AG20443 (cell line): ENCODE measurements at places on chromosomes 6 and 20.

DNA sequence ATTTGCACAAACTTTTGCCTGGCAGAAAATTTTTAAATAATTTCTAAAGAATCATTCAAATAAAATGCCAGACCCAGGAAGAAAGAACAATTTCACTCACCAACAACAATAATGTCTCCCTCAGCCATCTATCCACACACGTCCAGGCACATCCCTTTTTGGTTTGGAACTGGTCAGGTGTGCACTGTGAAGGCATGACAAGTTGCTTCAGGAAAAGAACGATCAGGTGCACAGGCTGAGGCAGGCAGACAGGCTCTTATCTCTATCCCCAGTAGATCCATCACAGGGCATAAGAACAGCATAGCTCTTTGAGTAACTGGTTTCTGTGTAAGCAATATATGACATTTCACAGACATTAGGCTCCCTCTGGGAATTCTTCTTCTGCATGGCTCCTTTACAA lies 18.1 kb upstream of the NXT1 start:
- no peak for DNase-seq

GRCh38 chr6:116057766-116058165 lies 2.9 kb downstream of the FRK start:
- DNase-seq = no peak

DNA sequence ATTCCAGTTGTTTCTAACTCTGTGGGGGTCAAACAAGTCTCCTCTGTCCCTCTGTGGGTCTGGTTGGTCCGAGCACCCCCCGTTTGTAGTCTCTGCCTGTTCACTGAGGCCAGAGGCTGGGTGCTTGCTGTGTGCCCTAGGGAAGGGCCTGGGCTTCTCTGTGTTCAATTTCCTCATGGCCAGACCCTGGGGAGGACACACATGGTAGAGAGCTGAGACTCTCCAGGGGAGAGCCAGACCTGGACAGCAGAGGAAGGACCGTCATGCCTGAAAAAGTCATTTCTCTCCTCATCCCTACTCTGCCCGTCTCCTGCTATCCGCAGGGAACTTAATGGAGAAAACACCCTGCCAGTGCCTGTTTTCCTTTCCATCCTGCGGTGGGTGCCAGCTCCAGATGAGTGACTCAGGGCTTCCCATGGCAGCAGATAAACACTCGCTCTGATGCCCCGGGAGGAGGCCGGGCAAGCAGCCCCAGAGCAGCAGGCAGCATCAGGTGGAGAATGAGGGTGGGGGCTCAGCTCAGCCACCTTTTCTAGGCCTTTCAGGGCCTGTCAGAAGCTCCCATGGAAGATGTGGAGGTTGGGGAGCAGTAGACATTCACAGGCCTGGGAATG lies 51.9 kb downstream of the SNAI1 start:
- DNase-seq = peak; percentile 68

DNA sequence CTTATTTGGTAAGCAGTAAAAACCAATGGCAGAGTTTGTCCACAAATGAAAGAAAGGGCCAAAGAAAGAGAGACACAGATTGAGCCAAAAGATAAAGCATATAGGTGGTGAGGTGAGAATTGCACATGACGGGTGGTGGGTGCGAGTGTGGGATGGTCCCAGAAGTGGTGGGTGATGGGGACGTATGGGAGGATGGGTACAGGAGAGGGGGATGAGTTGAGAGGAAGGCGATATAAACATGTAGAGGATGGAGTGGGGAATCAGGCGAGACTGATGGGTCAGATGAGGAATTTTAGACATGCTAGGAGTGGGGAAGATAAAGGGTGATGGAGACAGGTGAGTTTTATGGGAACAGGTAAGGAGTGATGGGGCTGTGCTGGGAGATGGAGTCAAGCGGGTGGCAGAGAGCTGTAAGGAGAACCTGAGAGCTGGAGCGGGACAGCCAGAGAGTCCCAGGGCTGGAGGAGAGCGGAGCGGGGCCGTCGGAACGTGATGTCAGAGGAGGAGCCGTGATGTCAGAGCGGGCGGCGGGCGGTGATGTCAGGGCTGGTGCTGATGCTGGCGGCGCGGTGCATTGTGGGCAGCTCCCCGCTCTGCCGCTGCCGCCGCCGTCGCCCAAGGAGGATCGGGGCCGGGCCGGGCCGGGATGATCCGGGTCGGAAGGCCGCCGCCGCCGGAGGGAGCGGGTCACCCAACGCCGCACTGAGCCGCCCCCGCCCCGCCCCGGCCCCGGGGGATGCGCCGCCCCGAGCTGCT lies at the start of gene TTBK1:
Gene TTBK1, plus strand, starts transcription at position 574 of the 756 bp plus-strand sequence. CDS start 3,180 bp downstream, outside the sequence.
- no peak for DNase-seq

GRCh38 chr20:17854307-17854903 lies 114.2 kb downstream of the SNX5 start:
- DNase-seq = peak; percentile 69

- DNase-seq = peak; percentile 40
Measured at GRCh38 chr6:136103763-136104311, 146.3 kb downstream of the MTFR2 start.

GRCh38 chr20:17675519-17676377 lies 6.3 kb downstream of the RRBP1 start:
- no peak for DNase-seq

DNA sequence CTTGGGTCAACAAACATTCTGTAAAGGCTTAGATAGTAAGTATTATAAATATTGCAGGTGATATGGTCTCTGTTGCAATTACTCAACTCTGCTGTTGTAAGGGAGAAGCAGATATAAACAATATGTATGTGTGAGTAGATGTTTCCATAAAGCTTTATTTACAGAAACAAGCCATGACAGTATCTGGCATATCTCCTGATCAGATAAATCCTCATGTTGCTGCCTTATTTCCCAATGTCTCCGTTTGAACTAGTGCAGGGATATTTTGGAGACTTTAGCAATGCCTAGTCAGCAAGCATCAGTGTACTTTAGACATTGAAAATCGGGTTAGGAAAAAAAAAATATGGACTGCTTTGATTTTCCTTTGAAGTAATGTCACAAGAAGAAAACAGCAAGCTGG lies 96.1 kb downstream of the LAMA2 start:
- DNase-seq = no peak

DNA sequence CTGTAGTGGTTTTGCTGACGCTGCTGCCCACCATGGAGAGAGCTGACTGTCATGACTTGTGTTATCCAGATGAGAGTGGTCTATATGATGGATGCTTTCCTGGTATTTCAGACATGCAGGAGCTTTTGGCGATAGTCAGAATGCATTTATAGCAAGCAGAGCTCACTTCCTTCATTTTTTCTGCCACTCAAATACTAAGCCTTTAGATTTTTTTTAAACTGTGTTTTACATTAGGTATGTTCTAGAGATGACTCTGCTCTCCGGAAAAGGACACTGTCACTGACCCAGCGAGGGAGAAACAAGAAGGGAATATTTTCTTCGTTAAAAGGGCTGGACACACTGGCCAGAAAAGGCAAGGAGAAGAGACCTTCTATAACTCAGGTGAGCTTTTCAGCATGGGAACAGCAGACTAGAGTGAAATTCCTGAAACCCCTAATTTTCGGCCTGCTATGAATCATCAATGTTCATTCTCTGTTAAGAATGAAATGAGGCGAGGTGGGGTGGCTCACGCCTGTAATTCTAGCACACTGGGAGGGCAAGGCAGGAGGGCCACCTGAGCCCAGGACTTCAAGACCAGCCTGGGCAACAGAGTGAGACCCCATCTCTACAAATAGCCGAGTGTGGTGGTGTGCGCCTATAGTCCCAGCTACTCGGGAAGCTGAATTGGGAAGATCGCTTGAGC lies 98.6 kb upstream of the CLDN20 start:
- DNase-seq = no peak

- DNase-seq = no peak
Measured at GRCh38 chr6:120960761-120961160, 373.5 kb downstream of the TBC1D32 start.
